ENCODE measurements at places on chromosomes 4 and X.

DNA sequence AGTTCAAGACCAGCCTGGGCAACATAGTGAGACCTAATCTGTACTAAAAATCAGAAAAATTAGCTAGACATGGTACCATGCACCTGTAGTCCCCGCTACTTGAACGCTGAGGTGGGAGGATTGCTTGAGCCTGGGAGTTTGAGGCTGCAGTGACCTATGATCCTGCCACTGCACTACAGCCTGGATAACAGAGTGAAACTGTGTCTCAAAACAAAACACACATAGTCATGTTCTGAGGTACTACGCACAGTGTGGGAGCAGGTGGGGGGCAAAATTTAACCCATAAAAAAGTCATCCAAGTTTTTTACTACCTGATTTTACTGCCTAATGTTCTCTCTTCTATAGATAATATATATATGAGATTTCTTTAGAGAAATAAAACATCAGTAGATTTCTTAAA lies 28.4 kb downstream of the HSPA4L start:
- no peak for DNase-seq

DNA sequence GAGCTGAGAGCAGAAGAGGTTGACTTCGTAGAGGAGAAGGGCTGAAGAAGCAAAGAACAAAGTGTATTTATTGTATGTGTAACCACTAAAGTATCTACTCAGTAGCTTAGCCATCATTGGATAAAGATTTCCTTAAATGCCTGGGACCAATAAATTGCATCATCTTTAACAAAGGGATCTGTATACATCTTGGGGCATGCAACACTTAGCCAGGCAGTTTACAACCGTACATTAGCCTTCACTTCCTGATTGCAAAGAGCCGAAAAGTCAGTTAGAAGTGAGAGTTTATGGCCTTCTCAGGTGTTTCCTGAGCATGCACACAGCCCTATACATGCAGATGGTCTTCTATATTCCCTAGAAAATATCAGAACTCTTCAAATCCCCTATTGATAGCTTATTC lies 68.0 kb upstream of the MAGED1 start:
- DNase-seq = no peak

DNA sequence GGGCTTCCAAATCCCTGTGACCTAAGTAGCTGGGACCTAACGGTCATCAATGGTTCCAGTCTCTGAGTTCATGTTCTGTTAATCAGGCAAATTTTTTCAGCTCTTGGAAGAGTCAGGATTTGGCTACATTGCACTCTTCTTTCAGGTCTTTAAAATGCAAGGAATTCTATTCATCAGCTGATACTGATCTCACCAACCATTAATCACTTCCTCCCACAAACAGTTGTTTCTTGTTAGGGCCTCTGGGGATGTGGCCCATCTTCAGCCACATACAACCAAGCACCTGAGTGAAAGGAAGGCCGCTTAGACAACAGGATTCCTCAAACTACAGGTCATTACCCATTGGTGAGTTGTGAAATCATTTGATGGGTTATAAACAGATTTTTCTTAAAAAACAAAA lies 71.7 kb downstream of the FANCB start:
- DNase-seq = peak; percentile 1

- DNase-seq = no peak
These were observed 346.3 kb upstream of the GALNT7 start for GRCh38 chr4:172822331-172822730.

GRCh38 chr4:155658681-155659064 lies 8.0 kb upstream of the GUCY1A1 start:
- no peak for DNase-seq

DNA sequence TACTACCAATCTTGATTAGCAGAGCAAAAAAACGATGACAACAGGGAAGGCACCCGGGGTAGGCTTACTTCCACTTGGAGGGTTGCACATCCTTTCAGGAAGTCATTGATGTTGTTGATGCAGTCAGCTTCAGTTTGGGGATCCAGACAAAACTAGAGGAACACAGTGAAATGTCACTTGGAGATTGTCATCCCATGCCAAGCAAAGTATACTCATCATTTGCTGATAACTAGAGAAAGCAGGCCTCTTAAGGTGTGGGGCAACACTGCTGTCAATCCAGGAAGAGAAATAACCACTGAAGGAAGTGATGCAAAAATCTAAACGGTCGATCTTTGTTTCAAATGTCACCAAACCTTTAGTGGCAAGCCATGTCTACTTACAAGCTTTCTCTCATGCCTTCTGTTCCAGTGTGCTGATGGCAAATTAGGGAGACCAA lies 1.4 kb downstream of the ARHGEF6 start:
- DNase-seq = no peak

- DNase-seq = no peak
These were observed 33.1 kb downstream of the PCDH7 start for GRCh38 chr4:30753316-30753715.

DNA sequence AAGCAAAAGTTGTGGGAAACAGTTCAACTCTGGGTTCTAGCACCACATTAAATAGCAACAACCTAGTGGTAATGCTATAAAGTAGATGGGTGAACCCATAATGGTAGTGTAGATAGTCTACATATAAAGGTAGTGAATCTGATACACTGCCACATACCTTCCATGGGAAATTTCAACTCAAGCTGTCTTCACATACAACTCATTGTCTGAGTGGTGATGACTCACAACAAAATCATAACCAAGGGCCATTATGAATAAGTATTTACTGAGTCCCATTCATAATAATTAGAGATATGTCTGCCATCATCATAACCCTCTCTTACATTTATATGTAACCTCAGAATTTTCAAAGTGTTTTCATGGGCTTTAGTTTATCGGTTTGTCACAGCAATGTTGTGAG lies 34.8 kb downstream of the EGF start:
- DNase-seq = no peak

- peak; percentile 79 for DNase-seq
These were observed 82.1 kb downstream of the SLC39A8 start for GRCh38 chr4:102263024-102263787.

GRCh38 chr4:6222761-6223292 lies 22.5 kb upstream of the JAKMIP1 start:
- DNase-seq = peak; percentile 62

DNA sequence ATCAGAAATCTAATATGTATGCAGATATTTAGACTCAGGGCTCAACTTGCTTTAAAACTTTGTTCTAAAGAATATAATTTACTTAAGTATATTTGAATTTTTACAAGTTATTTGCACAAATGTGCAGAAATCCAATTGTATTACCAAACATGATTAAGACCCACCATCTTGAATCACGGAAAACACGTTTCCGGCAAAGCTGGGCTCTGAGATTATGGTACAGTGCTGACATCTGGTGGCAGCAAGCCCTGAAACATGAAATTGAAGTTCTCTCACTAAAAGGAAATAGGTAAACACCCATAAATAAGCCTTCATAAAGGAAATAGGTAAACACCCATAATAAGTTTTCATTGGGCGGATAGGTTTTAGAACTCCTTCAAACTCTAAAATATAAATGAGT lies 98.3 kb upstream of the MAOA start:
- peak; percentile 76 for DNase-seq

DNA sequence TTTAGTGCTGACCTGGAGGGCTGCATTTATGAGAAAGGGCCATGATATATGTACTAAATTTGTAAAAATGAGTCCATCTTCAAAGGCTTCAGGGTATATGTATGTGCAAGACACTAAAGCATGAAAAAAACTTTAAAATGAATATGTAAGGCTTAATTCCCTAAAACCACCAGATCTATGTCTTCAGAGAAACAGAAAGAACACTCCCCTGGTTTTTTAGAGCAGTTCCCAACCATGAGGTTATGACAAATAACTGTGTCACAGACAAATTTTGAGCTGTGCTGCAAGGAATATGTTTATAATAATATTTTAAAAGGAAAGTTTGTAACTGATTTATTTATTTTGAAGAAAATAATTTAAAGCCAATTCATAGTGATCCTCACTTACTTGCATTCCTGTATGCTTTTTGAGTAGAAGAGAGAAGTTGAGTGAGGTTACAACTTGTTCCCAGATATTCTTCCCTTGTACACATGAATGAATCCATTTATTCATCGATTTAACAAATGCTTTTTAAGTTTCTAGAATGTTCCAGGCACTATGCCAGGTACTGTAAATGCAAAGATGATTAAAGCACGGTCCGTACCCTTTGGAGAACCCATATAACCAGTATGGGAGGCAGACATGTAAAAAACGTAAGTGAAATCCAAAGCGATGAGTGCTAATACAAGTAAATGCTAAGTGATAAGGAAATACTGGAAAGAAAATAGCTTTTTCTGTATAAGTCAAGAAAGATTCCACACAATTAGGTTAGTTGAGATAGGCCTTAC lies 295.2 kb upstream of the DIAPH2 start:
- DNase-seq = no peak

- no peak for DNase-seq
These were observed 328.6 kb upstream of the F9 start for GRCh38 chrX:139201924-139202323.

GRCh38 chr4:47490550-47490949 lies 5.5 kb downstream of the ATP10D start:
- no peak for DNase-seq

GRCh38 chr4:183797445-183798300 lies 107.4 kb upstream of the STOX2 start:
- DNase-seq = peak; percentile 69

GRCh38 chr4:168777277-168777965 lies 232.6 kb downstream of the CBR4 start:
- no peak for DNase-seq

- DNase-seq = peak; percentile 84
These were observed 119.7 kb downstream of the NFKB1 start for GRCh38 chr4:102620697-102621497.

GRCh38 chrX:52277666-52278065 lies 91.2 kb upstream of the XAGE2 start:
- no peak for DNase-seq

- DNase-seq = no peak
These were observed 30.2 kb upstream of the TSPAN5 start for GRCh38 chr4:98688411-98689290.

DNA sequence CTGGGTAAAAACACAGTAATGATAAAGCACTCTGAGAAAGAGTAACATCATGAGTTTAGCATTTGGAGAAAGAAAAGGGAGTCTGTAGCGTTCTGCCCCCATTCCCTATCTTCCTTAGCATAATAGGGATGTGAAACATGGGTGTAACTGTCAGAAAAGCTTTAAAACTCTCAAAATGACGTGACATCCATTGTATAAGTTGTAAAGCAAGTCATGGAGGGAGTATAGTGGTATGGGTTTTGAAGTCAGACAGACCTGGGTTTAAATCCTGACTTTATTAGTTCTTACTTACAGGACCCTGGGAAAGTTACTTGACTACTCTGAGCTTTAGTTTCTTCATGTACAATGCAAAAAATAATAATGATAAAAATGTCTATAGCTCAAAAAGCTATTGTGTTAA lies 17.1 kb downstream of the FBXO8 start:
- DNase-seq = peak; percentile 12

DNA sequence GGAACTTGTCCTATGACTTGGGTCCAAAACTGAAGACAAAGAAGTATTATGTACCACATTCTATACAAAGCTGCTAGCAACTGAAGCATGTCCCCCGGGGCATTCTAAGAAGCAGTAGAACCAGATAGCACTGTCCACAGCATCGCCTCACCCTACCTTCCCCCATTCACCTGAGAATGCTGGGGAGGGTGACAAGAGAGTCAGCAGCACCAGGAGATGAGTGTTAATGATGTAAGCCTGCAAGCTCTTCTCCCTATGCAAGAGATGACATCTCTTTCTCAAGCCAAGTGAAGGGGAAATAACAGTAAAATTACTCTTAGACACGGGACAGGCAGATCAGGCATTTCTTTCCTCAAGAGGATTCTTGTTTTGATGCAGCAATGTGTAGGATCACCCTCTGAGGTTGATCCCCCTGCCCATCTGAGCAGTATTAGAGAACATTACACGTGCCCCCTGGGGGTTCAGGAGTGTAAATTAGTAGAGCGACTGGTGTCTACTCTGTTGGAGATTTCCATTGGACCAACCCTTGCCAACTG lies 13.9 kb upstream of the TLR1 start:
- no peak for DNase-seq

GRCh38 chr4:143391895-143392294 lies 55.2 kb downstream of the GAB1 start:
- no peak for DNase-seq

- no peak for DNase-seq
These were observed 37.2 kb downstream of the MAP9 start for GRCh38 chr4:155339588-155339987.

DNA sequence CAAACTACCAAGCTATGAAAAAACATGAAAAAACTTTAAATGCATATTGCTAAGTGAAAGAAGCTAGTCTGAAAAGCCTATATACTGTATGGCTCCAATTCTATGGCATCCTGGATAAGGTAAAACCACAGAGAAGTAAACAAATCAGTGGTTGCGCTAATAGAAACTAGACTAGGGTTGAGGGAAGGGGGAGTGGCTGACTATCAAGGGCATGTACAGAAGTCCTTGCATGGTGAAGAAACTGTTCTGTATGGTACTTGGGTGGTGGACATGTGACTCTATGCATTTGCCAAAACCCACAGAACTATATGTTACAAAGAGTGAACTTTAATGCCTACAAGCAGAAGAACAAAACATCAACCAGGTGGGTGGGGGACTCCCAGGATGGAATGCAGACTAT lies 96.8 kb downstream of the MTMR1 start:
- DNase-seq = no peak

DNA sequence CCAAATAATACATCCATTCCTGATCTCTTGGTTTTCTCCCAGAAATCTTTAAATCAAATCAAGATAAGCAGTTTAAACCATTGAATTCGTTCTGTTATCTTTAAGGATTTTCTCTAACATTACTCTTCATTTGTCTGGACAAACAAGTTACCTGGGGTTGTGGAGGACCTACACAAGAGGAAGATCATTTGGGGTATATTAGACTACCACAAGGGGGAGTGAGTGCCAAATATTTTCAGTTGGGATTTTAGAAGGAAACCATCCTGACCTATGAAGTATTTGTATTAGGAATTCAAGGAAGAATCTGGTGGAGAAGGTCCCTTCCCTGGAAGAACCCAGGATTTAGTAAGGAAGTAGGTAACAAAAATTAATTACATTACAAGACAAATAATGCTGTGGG lies 12.0 kb upstream of the DCHS2 start:
- DNase-seq = no peak

DNA sequence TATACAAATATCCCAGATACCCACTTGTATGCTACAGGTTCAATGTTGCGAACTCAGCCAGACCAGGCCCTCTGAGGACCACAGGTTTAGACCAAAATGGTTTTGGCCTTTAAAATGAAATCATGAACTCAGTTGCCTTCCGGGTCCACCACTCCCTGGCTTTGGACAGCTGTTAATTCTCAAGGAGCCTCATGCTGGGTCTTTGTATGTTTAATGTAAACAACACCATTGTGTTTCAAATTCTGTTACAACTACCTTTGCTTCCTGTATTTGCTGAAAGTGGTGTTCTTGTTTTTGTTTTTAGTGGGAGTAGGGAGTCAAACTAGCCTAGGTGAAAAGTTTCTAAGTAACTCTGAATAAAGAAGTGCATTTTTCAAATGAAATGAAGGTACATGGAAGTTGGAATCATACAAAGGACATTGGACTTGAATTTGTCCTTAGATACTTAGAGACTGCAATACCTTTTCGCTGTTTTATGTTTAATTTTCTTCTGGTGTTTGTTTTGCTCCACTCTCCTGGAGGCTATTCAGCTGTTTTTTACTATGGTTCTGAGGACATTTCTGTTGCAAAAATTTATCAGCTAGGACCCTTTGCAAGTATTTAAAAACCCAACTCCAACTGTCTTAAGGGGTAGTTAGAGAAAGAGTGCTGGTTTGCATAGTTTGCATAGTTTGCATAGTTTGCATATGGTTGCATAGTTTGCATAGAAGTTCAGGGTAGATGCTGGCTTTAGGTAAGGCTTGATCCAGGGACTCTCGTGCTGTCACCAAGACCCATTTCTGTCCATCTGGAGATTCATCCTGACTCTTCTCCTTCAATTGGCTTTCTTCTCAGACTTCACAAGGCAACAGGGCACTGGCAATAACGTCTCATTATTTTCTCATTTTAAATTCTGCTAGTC lies 70.1 kb downstream of the MID1IP1 start:
- no peak for DNase-seq

All from eye (tissue), 1 donor.